Caki2 (cell line): ENCODE measurements at places on chromosomes 2 and 18. TPM values are rescaled to one million over a fixed set of nuclear protein-coding genes. Genes with fewer than 3 reads are reported as not detected.
A peak's percentile ranks its signal among the peaks of the same experiment; 100 is the strongest.

CIB4 gene
- not detected in 2 replicates for total RNA-seq

DNA sequence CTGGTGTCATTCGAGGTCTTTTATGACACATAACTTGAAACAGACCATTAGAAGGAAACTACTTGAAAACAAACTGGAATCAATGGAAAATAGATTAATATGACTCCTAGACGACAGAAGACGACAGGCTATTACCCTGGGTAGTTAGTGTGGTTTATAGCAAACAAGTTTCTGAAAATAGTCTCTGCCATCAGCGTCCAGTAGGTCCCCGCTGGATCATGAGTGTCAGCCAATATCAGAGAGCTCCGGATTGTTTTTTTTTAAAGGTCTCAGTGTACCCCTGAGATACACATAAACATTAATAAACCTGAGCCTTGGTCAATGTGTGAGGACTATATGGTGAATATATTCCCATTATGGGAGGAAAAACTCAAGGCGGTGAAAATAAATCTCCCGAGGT lies 115.0 kb upstream of the THUMPD2 start:
- DNase-seq, result no peak

GRCh38 chr2:135238651-135239050 lies 186.6 kb downstream of the RAB3GAP1 start:
- no peak for DNase-seq

DNA sequence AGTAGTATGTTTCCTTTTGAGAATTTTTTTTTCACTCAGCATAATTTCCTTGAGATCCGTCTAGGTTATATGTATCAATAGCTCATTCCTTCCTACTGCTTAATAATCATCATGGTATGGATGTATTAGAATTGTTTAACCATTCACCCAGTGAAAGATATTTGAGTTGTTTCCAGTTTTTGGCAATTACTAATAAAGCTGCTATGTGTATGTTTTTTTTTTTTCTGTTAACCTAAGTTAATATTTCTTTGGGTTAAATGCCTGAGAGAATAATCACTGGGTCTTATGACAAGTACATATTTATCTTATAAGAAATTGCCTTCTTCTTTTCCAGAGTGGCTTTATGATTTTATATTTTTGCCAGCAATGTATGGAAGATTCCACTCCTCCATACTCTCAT lies 96.4 kb upstream of the ST6GAL2 start:
- DNase-seq, result no peak

DNA sequence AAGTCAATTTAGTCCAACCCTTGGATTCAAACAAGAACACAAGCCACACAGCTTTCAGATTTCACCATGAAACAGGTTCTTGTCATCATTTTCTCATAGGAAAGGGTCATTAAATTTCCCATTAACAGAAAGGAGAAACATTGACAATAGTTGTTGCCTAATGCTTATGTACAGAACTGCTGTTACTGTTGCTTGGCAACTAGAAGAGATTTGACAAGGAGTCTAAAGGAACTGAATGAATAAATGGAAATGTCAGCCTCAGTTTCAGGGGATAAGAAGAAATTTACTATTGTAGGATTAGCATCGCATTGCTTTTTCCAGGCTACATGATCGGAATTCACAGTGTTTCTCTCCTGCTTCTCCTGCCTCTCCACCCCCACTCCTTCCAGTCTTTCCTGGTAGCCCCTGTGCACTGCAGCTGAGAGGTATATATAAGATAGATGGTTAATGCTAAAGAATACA lies 90.3 kb downstream of the SPATS2L start:
- DNase-seq, result peak; percentile 46

MFSD2B gene
- not detected in 2 replicates for total RNA-seq

ADCYAP1 gene
- not detected in 2 replicates for total RNA-seq

GRCh38 chr2:58871469-58872142 lies 630.5 kb upstream of the FANCL start:
- DNase-seq, result no peak
